Stimulated activated CD4-positive, alpha-beta T cell treated with anti-CD3 and anti-CD28 coated beads, TNF-alpha, amount 100 ng/mL, for 4 hours (primary cell): ENCODE measurements at places on chromosomes 6 and 20.
A peak's percentile ranks its signal among the peaks of the same experiment; 100 is the strongest.

GRCh38 chr6:165117806-165118205 is 191.6 kb downstream of the C6orf118 start:
- DNase-seq = no peak

DNA sequence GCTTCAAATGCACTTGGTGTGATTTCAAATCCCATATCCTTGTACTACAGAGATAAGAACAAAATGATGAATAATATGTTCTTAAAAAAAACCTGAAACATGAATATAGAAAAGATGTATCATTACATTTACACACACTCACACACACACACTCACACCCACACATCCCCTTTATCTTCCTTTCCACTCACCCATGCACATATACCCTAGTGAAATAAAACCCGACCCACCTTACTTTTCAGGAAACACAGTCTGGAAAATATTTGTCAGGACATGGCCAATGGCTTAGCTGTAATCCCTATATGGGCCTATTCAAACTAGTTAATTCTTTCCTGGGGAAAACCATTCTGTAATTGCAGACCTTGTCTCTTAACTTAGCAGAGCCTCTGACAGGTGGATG is 60.8 kb upstream of the EDN1 start:
- no peak for DNase-seq

GRCh38 chr6:958488-958887 is 265.5 kb upstream of the EXOC2 start:
- no peak for DNase-seq

DNA sequence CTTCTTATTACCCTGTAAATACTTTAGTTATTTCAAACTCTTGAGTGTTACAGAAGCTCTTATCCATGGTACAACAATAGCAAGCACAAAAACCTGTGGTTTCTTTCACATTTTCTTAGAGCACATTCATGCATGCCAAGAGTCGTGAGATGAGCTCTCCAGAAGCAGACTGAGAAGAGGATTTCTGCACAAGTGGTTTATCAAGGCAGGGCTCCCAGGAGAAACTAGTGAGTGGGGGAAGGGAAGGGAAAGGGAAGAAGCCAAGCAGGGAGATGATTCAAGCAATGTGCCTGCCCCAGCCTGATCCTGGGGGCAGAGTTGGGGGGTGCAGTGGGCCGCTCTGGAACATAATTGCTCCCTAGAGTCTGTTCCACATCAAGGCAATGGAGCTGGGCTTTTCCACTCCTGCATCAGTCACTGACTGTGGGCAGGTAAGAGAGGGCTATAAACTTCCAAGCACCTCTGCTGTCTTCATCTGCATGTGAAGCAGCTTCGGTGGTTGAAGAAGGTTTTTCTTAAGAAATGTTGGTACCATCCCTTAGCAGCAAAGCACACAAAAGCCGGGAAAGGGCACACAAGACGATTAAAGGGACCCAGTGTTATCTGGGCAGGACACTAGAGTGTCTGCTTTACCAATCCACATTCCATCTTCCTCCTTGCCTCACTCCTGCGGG is 152.1 kb downstream of the PLCB4 start:
- DNase-seq = no peak

DNA sequence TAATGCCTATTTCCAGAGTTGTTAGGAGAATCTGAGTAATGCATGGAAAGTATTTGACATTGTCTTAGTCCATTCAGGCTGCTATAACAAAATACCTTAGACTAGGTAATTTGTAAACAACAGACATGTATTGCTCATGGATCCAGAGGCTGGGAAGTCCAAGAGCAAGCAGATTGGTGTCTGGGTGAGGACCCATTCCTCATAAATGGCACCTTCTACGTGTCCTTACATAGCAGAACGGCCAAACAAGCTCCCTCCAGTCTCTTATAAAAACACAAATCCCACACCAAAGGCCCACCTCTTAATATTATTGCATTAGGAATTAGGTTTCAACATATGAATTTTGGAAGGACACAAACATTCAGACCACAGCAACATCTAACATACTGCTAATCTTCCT is 30.2 kb downstream of the MBOAT1 start:
- no peak for DNase-seq

GRCh38 chr20:42161228-42161829 is 543.2 kb upstream of the CHD6 start:
- DNase-seq = no peak

DNA sequence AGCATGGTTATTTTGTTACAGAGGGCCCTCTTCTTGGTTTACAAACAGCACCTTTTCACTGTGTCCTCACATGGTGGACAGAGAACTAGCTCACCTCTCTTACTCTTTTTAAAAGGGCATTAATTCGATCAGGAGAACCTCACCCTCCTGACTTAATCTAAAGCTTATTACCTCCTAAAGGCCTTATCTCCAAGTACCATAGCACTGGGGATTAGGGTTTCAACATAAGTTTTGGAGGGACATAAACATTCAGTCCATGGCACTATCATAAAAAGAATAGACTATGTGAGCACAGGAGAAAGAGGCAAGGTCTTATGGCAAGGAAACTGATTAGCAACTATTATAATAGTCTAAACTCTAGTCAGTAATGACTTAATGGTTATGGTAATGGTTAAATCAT is 736.2 kb upstream of the ADGRB3 start:
- DNase-seq = no peak

DNA sequence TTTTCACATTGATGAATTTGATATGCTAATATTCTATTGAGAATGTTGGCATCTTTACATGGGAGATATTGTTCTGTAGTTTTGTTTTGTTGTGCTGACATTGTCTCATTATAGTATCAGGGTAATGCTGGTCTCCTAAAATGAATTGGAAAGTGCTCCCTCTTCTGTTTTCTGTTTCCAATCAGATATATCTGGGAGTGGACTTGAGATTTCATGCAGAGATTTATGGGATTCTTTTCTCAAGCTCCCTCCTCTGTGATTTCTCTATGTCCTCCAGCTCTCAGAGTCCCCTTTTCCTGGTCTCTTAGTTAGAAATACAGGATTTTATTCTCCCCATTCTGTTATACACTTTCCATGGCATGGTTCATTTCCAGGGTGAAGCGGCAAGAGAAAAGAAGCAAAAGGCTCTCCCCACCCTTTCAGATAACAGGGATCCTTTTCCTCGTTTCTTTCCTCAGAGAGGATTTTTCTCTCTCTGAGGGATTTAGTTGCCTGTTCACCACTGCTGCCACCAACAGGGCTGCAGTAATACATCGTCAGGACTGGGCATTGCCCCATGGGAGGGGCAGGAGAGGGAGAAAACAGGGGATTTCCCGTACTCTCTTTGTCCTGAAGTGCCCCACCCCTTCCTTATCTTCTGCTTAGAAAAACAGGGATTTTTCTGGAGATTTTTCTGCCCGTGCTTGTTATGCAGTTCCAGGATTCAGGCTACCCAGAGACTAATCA is 59.3 kb upstream of the STMND1 start:
- no peak for DNase-seq

GRCh38 chr6:89368107-89368506 is 15.6 kb upstream of the UBE2J1 start:
- peak; percentile 26 for DNase-seq

- no peak for DNase-seq
These were observed 69.0 kb downstream of the ID4 start for GRCh38 chr6:19906171-19906570.

GRCh38 chr6:46539866-46540265 is 48.6 kb upstream of the RCAN2 start:
- DNase-seq = no peak

- no peak for DNase-seq
These were observed 6.0 kb downstream of the HRH3 start for GRCh38 chr20:62214067-62214466.

DNA sequence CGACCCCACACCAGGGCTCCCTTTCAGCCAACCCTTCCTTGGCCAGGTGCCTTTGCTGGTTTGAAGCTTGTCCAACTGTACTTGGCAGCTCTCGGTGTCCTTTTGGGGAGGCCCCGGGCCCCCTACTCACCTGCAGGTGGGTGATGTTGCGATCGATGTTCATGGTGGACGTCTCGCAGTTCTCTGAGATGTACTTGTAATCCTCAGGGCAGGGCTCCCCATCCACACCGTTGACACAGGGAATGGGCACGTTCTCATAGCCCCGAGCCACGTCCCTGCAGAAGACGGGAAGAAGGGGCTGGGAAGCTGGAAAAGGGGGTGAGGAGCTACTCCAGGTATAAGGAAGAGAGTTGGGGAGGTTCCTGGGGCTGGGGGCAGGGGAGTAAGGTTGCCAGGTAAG is 4.9 kb upstream of the SLC44A4 start:
- DNase-seq = no peak

DNA sequence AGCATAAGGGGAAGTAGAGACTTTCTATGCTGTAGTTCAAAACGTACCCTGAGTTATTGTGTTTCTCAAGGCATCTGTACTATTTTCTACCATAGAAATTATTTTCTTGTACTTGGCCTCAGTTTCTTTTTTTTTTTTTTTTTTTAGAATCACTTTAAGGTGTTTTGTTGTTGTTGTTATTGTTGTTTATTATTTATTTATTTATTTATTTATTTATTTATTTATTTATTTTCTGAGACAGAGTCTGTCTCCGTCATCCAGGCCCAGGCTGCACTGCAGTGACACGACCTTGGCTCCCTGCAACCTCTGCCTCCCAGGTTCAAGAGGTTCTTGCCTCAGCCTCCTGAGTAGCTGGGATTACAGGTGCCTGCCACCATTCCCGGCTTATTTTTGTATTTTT is 179.1 kb downstream of the GRIK2 start:
- no peak for DNase-seq

DNA sequence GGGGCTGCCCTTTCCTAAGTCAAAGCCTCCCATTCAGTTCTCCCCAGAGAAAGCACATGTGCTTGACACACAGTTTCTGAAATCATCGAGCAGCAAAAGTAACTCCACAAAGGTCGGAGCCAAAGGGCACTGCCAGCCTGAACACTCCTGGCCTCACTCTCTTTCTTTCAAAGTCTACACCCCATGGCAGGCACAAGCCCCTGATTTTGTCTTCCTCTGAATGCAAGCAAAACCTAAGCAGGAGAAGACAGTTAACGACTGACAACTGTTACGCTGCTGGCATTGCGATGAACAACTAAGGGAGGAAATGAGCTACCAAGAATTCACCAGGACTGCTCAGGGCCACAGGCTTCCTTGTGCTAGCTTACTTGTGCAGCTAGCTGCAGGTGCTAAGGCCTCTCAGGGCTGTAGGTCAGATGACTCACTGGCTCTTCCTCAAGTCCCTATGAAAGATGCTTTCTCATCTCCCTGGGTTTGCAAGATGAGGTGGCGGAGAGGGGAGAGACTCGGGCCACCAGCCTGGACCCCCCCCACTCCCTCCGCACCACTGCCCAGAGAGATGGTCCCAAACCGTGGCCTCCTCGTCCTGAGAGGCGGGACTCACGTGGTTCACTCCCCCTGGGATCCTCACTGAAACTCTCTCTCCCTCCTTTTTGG is 208.2 kb downstream of the DLL1 start:
- no peak for DNase-seq

- no peak for DNase-seq
These were observed 16.9 kb upstream of the KIF16B start for GRCh38 chr20:16590041-16590633.

DNA sequence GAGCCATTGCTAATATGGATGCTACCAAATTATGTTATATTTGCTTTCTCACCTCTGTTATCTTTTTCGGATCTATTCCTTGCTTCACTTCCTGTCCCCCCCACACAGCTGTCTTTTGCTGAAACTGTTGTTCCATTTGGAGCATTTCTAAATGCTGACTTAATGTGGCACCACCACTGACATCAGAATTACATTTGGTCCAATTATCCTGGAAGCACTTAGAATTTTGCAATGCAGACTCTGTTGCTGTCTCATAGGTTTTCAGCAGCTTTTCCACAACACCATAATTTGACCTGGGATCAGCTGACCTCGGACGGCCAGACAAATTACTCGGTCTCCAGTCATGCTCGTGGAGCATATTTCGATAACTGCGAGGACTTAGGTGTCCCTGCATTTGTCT is 12.8 kb downstream of the KIAA0408 start:
- DNase-seq = no peak

DNA sequence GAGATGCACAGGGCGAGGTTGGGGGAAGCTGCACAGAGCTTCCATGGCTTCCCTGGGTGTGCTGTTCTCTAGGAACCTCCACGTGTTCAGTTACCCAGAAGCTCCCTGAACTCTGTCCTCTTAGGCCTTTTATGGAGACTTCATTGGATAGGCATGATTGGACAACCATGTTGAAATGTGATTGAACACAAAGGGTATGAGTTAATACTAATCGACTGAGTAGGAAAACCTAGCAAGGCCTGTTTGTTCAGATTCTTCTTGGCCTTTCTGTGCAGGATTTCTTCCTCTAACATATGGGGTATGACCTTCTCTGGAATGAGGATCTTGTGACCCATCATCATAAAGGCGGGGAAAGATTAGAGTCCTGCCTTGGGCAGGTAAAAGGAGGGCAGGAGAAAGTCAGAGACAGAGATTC is 70.7 kb upstream of the SMIM29 start:
- DNase-seq = no peak

- no peak for DNase-seq
These were observed 48.2 kb downstream of the HBS1L start for GRCh38 chr6:135006386-135006914.

DNA sequence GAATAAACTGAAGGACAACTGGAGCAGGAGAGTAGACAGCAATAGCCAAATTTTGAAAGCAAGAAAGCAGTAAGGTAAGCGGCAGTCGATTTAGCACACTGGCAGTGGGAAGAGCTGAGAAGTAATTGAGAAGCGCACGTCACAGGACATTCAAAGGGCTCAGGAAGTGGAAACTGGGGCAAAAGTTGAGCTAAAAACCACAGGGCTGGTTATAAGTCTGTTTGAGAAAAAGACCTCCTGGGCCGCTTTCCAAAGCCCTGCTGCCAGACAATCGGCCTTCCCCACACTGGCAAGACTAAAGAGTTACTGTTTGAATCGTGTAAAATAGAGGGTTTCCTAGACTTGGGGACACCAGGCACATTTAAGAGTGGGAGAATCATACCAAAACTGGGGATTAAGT is 161.4 kb downstream of the DNAH8 start:
- DNase-seq = no peak

DNA sequence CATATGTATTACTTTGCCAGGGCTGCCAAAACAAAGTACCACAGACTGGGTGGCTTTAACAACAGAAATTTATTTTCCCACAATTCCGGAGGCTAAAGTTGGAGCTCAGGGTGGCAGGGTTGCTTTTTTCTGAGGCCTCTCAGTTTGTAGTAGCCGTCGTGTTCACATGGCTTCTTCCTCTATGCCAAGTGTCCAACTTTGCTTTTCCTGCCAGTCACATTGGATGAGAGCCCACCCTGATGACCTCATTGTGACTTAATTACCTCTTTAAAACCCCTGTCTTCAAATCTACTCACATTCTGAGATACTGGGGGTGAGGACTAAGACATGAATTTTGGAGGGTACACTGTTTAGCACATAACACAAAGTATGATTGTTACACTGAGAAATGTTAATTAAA is 9.9 kb upstream of the ECT2L start:
- DNase-seq = no peak

GRCh38 chr20:17684077-17684888 is 2.2 kb upstream of the RRBP1 start:
- DNase-seq = no peak
